ENCODE measurements at places on chromosomes 11 and 22.

- DNase-seq = no peak
Observed at GRCh38 chr11:80632156-80632555, 1191.3 kb upstream of the TENM4 start.

GRCh38 chr22:27022896-27023361 is 365.5 kb downstream of the MIAT start:
- no peak for DNase-seq

DNA sequence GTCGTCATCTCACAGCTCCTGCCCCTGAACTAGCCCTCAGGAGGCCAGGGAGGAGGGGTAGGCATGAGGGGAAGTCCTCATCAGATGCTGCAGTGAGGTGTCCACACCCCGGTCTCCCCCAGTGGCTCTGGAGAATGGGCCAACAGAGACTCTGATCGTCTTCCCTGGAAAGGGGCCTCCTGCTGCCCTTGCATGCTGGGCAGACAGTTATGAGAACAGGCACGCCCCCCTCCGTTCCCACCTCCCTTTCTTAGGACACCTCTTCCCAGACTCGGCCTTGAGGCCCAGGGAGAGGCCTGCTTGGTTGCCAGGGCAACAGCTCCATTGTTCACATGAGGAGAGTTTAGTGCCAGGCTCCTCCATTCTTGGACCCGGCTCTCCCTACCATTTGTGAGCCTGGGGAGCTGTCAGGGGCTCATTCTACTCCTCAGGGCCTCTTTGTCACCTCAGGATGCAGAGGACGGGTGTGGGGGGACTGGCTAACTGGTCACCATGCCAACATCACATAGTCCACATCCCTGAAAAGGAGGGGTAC is 157.7 kb downstream of the TTC17 start:
- DNase-seq = no peak

- DNase-seq = no peak
Observed at GRCh38 chr22:43891360-43892182, at the start of gene PNPLA5. Gene PNPLA5, minus strand, starts transcription at chr22:43892013. Its CDS starts 133 bp downstream, at chr22:43891880.

Measured in activated CD4-positive, CD25-positive, alpha-beta regulatory T cell treated with anti-CD3 and anti-CD28 coated beads, Interleukin-2, amount 50 U/mL, for 72 hours (primary cell).